Natural killer cell (primary cell): ENCODE measurements at places on chromosomes 1 and 21. TPM values are rescaled to one million over a fixed set of nuclear protein-coding genes. Genes with fewer than 3 reads are reported as not detected.

The MCOLN2 gene
- 3.8 TPM for total RNA-seq

- H3K4me3 ChIP-seq = no peak overlapping the region
- H3K27me3 ChIP-seq = no peaks in the 10 kb centered on the region
- no peaks in the 10 kb centered on the region for H3K36me3 ChIP-seq
- no peak overlapping the region for H3K27ac ChIP-seq
Measured at GRCh38 chr1:219772265-219773036, 155.9 kb downstream of the SLC30A10 start.

GRCh38 chr1:236275586-236275985 is 6.2 kb downstream of the ERO1B start:
- no peak overlapping the region for H3K4me3 ChIP-seq
- H3K27ac ChIP-seq = no peak overlapping the region
- peaks cover 1% of the 10 kb centered on the region for H3K4me1 ChIP-seq
- DNase-seq = no peak
- no peaks in the 10 kb centered on the region for H3K36me3 ChIP-seq

GRCh38 chr1:171083222-171083621 is 7.5 kb upstream of the FMO3 start:
- H3K4me3 ChIP-seq = no peak overlapping the region
- H3K36me3 ChIP-seq = no peaks in the 10 kb centered on the region
- no peak for DNase-seq
- H3K27ac ChIP-seq = no peak overlapping the region
- peaks cover 2% of the 10 kb centered on the region for H3K27me3 ChIP-seq

DNA sequence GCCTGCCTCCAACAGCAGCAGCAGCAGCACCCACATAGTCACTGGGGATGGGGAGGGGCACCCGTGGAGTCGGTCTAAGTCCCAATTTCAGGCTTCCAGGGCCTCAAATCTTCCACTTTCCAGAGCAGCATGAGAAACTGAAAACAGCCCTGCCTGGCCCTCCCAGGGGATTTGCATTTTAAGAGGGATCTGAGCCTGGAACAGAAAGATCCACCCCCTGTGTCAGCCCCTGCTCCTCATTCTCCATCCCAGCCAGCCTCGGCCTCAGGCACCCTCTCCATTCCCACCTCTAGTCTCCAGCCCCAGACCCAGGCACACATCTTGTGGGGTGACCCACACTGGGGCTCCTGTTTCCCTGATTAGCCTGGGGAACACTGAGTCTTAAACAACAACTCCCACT is 51.8 kb downstream of the FBXO2 start:
- H3K4me3 ChIP-seq = no peak overlapping the region
- H3K36me3 ChIP-seq = no peaks in the 10 kb centered on the region
- DNase-seq = no peak
- no peaks in the 10 kb centered on the region for H3K4me1 ChIP-seq
- no peaks in the 10 kb centered on the region for H3K27me3 ChIP-seq

- no peak overlapping the region for H3K27ac ChIP-seq
- no peaks in the 10 kb centered on the region for H3K27me3 ChIP-seq
- H3K36me3 ChIP-seq = no peaks in the 10 kb centered on the region
- H3K4me3 ChIP-seq = no peak overlapping the region
- H3K4me1 ChIP-seq = no peaks in the 10 kb centered on the region
- no peak for DNase-seq
Measured at GRCh38 chr21:24096651-24097050, 1510.6 kb downstream of the MRPL39 start.

GRCh38 chr21:44681152-44681551 is 811 bp downstream of the KRTAP12-1 start:
- DNase-seq = no peak
- H3K36me3 ChIP-seq = no peaks in the 10 kb centered on the region
- no peak overlapping the region for H3K27ac ChIP-seq
- no peaks in the 10 kb centered on the region for H3K27me3 ChIP-seq
